ENCODE measurements at places on chromosomes 5 and 9.

DNA sequence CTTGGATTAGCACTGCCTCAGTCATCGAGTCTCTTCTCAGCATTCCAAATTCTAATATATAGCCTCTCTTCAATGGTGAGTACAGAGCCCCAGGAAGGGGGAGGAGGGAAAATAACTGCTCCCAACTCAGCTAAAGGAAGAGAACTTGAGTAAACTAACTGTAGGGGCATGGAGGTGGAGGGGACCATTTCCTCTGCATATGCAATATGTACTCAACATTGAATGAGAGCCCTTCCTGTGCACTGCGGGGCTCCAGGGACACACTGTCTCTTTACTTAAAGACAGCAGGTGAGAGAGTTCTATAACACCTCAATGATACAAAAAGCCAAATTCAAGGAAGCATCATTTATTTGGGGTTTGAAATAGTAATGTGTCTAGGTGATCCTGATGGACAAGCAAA lies 75.1 kb downstream of the GNAQ start:
- DNase-seq, result no peak

DNA sequence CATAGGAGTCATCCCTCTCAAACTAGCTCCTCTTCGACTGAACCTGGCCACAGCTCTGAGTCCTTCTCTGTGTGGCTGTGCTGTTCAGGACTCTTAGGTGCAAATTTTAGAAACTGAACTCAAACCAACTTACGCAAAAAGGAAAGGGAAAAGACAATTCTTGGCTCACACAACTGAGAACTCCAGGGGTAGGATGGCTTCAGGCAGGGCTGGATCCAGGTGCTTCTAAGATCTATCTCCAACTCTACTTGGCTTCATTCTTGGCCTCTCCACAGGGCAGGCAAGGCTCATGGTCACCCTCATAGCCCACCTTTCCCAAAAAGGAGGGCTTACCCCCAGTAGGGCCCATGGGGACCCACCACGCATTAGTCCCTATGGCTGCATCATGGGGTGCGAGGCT lies 8.1 kb downstream of the ASS1 start:
- DNase-seq, result no peak

GRCh38 chr9:130992682-130993032 lies 16.3 kb upstream of the LAMC3 start:
- DNase-seq, result no peak

DNA sequence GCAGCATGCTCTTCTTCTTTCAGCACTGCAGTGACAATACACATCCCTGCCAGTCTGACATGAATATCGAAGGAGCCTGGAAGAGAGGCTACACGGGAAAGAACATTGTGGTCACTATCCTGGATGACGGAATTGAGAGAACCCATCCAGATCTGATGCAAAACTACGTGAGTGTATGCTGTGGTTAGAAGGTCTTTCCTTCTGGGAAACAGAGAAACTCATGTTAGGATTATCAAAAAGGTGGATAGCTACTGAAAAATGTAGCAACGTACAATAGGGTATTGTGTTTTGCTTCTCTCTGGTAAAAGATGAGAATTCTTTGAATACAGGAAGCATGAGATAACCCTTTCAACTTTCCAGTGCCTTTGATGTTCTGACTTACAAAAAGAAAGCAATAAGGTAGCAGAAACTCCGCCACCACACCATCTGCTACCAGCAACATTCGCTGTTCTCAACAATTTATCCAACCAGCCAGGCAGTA lies 133.3 kb downstream of the PCSK5 start:
- peak; percentile 16 for DNase-seq

DNA sequence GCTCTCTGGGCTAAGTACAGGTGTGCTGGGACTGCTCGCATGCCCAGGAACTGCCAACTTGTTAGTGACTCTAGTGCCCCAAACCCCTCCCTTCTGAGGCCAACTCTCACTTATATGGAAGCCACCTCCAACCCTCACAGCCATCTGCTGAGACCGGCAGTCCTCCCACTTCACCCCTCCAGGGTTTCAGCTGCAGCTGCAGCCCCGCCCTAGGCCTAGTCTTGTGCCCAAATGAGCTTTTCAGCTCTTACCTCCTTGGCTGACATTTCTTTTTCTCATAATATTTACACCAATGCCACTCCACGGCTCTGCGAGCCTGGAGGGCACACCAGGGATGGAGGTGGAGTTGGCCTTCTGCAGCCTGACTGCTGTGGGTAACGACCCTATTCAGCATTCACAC lies 166.6 kb downstream of the ROR2 start:
- no peak for DNase-seq

GRCh38 chr9:4243877-4244812 lies 55.7 kb downstream of the GLIS3 start:
- DNase-seq, result no peak

GRCh38 chr9:127180457-127181314 lies 58.3 kb upstream of the ANGPTL2 start:
- DNase-seq, result no peak

DNA sequence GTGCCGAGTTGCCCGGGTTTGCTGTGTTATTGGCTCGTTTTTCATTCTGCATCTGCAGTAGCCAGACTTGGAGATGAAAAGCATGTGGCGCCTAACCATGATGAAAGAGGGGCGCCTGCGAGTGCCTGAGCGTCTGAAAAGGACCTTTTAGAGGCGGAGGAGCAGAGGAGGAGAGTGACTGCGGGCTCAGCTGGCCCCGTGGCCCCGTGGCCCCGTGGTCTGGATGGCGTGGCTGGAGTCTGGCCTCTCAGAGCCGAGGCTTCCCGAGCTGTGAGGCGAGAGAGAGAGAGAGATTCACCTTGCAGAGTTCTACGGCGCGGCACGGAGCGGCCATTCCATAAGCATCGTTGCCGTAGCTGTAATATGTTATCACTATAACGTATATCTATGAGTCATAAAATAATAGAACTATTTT lies 55.3 kb upstream of the RNU6ATAC start:
- DNase-seq, result no peak

DNA sequence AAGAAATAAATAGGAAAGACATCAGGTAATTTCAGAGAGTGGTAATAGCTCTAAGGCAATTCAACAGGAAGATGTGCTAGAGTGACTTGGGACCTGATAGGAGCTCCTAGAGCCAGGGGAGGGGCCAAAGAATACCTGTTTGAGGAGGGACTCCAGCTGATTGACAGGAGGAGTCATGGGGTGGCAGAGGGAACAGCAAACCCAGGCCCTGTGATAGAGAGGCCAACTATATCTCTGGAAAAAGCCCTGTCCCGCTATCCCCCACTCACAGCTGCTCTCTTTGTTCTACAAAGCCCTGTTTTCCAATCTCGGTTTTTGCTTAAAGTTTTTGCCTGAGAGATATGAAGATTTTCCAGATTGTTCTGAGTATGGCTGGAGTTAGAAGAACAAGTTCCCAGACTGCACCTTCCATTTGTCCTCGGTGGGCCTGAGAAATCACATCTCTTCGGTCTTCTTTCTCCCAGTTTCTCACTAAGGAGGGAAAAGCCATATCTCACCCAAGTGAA lies 9.0 kb upstream of the NSD1 start:
- no peak for DNase-seq

DNA sequence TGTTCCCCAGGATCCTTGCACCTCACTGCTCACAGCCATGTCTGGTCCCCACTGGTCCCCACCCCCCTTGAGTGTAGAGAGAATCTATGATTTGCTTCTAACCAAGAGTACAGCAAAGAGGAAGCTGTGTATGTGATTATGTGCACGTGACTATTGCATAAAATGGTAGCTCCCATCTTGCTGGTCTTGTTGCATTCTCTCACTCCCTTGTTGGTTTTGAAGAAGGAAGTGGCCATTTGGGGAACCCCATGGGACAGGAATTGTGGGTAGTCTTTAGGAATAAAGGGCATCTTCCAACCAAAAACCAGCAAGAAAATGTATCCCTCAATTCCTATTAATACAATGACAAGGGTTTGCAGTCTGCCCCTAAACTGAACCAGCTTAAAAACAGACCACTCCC lies 5.2 kb upstream of the FCN2 start:
- no peak for DNase-seq

DNA sequence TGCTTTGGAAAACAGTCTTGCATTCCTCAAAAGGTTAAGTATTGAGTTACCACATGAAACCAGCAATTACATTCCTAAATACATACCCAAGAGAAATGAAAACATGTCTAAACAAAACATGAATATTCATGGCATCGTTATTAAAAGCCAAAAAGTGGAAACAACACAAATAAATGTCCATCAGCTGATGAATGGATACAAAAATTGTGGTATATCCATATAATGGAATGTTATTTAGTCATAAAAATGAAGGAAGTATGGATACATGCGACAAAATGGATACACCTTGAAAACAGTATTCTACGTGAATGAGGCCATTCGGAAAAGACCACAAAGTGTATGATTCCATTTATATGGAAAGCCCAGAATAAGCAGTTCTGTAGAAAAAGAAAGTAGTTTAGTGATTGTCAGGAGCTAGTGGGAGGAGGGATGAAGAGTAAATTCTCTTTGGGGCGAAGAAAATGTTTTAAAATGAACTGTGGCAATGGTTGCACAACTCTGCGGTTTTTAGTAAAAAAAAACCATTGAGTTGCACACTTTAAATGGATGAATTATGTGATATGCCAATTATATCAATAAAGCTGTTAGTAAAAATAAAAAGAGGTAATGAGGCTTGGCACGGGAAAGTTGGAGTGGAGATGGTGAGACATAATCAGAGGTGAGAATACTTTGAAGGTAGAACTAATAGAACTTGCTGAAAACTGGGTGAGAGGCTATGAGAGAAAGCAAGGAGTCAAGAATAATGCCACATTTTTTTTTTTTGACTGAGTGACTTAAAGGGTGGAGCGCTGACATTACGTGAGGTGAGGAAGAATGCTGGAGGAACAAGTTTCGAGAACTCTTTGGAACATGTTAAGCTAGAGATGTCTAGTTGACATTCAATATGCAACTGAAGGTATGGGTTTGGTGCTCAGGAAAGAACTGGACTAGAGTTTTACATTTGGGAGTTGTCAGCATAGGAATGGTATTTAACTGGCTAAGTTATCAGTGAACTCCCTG lies 194.9 kb upstream of the ZNF608 start:
- DNase-seq, result no peak

- no peak for DNase-seq
Measured at GRCh38 chr5:143453720-143454119, 50.2 kb upstream of the NR3C1 start.

DNA sequence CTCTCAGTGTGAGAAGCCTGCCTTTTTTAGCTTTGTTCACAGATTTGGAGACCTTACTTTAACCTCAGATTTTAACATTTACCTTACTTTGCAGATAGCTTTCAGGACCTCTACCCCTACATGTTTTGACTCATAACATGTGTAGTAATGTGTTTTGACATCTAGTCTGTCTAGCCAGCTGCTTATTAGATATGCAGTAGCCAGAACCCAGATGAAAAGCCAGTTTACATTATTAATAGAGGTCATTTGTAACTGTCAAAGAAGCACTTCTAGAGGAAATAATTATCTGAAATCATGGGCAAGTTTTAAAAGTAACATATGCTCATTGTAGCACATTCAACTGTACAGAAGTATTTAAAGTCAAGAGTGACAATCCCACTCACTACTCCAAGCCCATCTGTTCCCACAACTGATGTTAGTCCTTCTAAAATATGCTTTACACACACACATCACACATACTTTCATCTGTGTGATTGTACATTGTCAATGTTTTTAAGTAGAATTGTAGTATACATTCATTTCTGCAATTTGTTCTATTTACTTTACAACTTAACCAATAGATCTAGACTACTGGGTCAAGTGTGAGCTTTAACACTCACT lies 71.8 kb upstream of the NIPAL4 start:
- no peak for DNase-seq

GRCh38 chr5:119396030-119396664 lies 40.3 kb downstream of the TNFAIP8 start:
- no peak for DNase-seq

GRCh38 chr5:5063533-5063953 lies 76.6 kb upstream of the ADAMTS16 start:
- no peak for DNase-seq

DNA sequence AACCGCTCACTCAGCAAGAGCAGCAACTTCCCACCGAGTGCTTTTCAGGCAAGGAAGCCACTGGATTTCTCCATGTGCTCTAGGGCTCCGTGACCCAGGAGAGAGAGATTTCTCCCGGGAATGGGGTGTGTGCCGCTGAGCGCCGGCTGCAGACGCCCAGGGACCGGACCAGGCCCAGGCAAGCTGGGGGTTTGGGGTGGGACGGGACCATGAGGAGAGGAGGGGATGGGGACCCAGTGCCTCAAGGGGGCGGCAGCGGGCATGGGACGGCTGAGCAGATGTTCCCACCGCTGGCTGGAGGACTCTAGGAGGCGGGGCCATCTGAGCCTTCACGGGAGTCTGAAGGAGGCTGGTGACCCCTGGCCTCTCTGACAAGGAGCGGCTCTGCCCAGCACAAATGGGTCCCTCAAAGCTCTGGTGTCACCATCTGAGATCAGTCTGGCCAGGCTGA lies 8.5 kb downstream of the LCN9 start:
- DNase-seq, result no peak

DNA sequence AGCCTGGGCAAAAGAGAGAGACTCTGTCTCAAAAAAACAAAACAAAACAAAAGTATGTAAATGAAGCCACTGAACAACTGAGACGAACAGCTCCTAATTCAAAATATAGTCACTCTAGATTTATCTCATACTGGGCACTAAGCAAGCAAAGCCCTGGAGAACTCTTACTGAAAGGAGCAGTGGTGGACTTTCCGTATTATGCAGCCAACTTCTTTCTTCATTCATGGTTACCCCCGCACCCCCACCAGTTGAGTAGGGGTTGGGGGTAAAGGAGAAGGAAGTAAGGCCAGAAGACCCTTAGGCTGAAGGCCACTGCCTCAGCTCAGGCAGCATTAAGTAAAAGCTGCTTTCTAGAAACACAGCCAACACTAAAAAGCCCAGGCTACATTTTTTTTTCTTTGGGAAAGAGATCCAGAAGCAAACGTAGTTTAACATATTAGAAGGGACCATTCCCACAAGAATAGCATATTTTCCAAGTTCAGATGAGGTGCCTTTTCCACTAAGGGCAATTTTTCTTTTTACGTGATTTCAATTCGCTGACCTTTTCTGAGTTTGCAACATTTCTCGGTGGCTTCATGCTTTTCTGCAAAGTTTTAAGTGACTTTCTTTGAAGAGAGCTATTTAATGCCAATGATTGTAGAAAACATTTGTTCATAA lies 55.3 kb downstream of the MAPKAP1 start:
- no peak for DNase-seq

- DNase-seq, result no peak
Measured at GRCh38 chr5:137730336-137730735, 5.6 kb downstream of the KLHL3 start.

- no peak for DNase-seq
Measured at GRCh38 chr5:77003246-77003645, 27.0 kb upstream of the AGGF1 start.

DNA sequence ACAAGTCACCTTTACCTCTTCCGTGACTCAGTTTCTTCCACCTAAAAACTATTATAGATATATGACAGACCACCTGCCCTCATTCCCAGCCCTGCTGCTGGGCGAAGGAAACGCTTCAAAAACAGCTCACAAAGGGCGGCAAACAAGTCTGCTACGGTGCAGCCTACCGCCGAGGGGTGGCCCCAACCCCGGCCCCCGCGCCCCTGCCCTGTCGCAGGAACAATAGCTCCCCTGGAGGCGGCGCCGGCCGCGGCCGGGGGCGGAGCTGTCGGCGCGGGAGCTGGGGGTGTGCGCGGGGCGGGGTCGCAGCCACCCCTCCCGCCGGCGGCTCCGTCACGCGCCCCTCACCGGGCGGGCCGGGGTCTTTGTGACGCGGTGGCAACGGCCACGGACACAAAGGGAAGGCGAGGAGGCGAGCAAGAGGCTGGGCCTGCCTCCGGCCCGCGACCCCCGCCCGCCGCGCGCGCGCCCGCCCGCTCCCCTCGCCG lies at the start of gene TMEFF1:
Gene TMEFF1, plus strand, starts transcription at position 362 of the 488 bp plus-strand sequence. CDS start 396 bp downstream, outside the sequence.
- peak; percentile 20 for DNase-seq

GRCh38 chr9:93486268-93486667 lies 32.9 kb upstream of the FAM120AOS start:
- no peak for DNase-seq
